Activated CD4-positive, alpha-beta T cell treated with anti-CD3 and anti-CD28 coated beads, Interleukin-2, amount 10 ng/mL, durations not matched to agents 24 days and 14 days (primary cell): ENCODE measurements at places on chromosomes 16 and 17. TPM values are rescaled to one million over a fixed set of nuclear protein-coding genes. Genes with fewer than 3 reads are reported as not detected.

The CSH2 gene
- not detected in 2 replicates for total RNA-seq

The ZNF263 gene
- 27.0 and 31.3 TPM in 2 replicates for total RNA-seq

The DNAH9 gene
- not detected in 2 replicates for total RNA-seq

The ZNF469 gene
- total RNA-seq, result 0.57 and 0.63 TPM in 2 replicates

The FOXL1 gene
- total RNA-seq, result 0.05 TPM in 1 of 2 replicates, not detected in the other

The CD300LG gene
- total RNA-seq, result not detected in 2 replicates

The C17orf107 gene
- 1.4 and 1.7 TPM in 2 replicates for total RNA-seq
